ENCODE measurements at places on chromosomes 7 and 10. TPM values are rescaled to one million over a fixed set of nuclear protein-coding genes. Genes with fewer than 3 reads are reported as not detected.

The CDCA7L gene
- total RNA-seq: 54.8 TPM

The PPP1R3C gene
- total RNA-seq: 4.2 TPM

The GRB10 gene
- total RNA-seq: 87.2 TPM

The OLAH gene
- total RNA-seq: 1.8 TPM

The SORCS3 gene
- 0.10 TPM for total RNA-seq

DNA sequence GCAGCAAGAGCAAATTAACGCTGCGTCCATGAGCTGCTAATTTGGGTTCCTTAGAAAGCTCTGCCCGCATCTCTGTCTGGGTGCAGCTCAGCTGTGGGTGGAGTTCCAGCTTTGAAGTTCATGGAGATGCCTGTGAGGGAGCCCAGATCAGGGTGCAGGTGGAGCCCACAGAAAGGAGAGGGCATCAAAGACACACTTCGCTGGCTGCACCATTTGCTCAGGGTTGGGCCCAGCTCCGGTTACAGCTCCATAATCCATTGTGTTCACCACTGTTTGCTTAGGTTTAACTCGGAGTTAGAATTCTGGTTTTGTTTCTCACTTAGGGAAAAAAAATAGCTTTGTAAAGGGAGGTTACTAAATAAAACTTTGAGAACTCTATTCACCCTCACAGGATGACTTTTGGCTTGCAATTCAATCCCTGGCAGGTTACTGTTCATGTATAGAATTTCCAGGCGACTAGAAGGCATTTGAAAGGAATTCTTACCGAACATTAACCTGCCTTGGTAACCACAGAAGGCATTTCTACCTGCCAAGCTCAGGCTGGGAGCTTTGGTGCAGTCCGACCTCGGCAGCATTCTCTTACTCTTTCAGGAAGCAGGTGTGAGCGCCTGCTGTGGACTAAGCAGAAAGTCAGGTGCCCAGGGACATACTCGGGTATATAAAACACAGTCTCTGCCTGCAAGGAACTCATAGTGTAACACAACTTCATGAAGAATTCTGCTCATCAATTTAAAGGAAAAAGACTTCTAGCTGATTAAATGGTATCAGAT is 179.5 kb upstream of the RNF32 start:
- DNase-seq: no peak

DNA sequence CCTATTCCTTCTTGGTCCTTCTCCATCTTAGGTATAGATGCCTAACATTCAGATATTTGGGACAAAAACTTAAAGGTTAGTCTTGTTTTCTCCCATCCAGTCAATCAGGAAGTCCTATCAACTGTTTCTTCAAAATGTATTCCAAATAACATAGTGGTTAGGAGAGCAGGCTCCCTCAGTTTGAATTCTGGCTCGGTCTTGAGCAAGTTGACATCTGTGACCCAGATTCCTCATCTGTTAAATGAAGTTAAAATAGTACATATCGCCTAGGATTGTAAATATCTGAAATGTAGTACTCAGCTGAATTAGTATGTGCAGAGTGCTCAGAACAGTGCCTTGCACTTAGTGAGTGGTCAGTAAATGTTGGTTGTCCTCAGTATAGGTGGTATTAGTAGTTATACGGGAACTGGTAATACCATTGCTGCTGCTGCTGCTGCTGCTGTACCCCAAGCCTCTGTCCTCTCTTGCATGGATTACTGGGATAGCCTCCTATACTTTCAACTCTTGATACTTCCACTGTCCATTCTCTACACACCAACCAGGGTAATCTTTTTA is 58.6 kb downstream of the RALA start:
- DNase-seq: no peak

DNA sequence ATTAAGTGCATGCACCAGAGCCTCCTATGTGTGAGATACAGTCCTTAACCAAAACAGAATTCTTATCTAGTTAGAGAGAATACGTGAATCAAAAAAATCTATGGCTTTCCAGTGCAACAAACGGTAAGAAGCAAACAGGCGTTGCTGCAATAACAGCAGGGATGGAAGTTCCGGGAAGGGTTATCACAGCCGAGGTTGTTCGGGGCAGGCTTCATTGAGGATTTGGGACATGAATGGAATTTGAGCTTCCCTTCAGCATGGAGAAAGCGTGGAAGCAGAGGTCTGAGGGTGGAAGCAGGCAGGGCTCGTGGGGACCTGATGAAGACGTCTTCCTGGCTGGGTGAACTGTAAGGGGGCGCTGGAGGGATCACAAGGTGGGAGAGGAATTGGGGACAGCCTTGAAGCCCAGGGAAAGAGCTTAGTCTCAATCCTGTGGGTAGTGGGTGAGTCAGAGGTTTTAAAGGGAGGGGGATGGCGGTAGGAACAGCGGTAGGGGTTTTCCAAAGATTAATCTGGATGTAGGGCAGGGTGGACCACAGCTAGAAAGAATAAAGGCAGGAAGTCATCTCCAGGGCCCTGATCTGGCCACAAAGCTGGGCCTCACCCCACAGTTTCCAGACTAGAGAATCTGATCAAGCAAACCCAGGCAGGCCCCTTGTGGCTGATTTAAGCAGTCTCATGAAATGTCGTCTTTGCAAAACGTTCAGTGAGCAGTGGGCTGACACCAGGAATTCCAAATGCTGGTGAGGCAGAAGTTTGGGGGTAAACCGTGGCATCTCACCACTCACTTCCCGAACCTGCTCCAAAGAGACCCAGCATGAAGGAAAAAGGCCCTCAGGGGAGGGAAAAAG is 65.1 kb downstream of the CALML3 start:
- peak; percentile 21 for DNase-seq

DNA sequence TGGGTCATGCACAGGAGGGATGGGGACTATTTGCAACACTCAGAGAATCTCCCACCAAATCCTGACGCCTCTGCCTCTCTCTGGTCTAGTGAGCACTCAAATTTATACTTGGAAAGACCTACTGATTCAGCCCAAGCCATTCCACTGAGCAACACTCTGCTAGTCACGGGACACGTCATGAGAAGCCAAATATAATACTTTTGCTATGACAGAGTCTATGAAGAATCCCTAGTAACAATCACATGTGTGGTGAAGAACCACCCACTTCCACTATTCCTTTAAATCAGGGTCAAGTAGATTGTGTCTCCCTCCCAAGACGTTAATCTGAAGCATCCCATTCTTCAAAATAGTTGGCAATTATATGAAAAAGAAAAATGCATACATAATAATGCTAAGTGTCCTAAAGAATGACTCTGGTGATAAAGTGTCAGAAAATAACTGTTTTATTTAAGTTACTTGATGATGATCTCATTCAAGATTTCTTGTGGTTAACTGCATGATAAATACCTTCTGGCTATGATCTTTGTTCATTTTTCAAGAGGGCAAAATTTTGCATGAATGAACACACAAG is 28.5 kb downstream of the CHCHD3 start:
- peak; percentile 97 for DNase-seq

GRCh38 chr10:6148908-6149307 is 53.8 kb upstream of the PFKFB3 start:
- DNase-seq: peak; percentile 54

DNA sequence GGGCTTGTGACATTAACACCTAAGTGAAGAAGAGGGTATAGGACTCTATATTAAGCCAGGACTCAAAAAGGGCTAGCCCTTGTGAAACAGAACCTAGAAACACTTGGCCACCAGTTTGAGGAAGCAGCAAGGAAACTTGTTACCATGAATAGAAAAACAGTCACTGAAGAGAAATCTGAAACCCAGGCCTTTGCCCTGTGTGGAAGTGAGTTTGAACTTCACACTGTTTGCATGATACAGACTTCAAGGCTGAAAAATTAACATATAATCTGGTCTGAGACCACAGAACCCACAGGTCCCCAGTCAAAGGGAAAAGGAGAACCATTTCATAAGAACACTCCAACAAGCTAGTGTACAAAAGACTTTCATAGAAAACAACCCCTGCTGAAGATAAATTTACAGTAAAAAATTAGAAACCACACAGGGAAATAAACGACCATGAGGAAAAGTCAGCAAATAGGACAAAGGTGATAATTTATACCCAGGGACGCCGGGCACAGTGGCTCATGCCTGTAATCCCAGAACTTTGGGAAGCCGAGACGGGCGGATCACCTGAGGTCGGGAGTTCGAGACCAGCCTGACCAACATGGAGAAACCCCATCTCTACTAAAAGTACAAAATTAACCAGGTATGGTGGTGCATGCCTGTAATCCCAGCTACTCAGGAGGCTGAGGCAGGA is 76.1 kb downstream of the SKIDA1 start:
- no peak for DNase-seq

GRCh38 chr10:42645103-42645502 is 6.7 kb upstream of the ZNF33B start:
- no peak for DNase-seq

GRCh38 chr7:24566274-24566673 is 7.0 kb upstream of the PALS2 start:
- no peak for DNase-seq

- no peak for DNase-seq
Measured at GRCh38 chr7:36309716-36310115, 79.9 kb upstream of the ANLN start.

- no peak for DNase-seq
Measured at GRCh38 chr10:29411666-29412315, 122.9 kb downstream of the LYZL1 start.

GRCh38 chr10:24503461-24504320 is 220.0 kb downstream of the ARHGAP21 start:
- DNase-seq: peak; percentile 61

- peak; percentile 53 for DNase-seq
Measured at GRCh38 chr10:110865186-110865808, 6.4 kb upstream of the PDCD4 start.

GRCh38 chr10:47414752-47415519 is 30.8 kb upstream of the ZNF488 start:
- no peak for DNase-seq

DNA sequence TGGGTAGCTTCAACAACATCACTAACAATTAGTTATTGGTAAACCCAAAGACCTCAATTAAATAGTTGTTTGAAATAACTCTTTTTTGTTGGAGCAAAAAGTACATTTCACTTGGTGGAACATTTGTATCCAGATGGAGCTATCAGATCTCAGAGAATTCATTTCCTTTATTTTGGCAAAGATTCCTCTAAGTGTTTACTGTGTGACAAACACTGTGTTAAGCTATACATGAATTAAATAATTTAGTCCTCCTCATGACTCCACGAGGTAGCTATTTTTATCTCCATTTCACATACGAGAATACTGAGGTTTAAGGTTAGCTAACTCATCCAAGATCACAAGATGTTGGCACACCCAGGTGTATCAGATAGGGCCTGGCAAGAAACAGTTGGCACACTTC is 104.0 kb upstream of the IMMP2L start:
- no peak for DNase-seq
